ENCODE measurements at places on chromosomes 13 and 19.
A peak's percentile ranks its signal among the peaks of the same experiment; 100 is the strongest.

- DNase-seq, result no peak
Observed at GRCh38 chr13:40565282-40566148, 100.9 kb downstream of the FOXO1 start.

DNA sequence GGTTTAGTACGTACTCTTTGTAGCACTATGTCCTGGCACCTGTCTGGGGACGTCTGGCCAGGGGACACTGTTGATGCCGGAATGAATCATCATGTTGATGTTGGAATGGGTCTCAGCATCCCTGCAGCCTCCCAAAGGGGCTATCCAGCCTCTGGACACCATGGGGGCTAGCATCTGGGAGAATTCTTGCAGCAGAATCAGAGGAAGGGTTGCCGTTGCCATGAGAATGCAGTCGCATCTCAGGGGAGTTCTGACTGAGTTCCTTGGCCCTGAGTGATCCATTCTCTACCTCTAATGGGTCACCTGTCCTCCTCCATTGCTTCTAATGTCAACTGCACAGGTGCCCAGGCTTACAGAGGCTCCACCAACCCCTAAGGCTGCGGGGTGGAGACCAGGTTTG is 129.1 kb downstream of the UQCRFS1 start:
- no peak for DNase-seq

GRCh38 chr19:17510220-17510993 is 1.0 kb upstream of the PGLS start:
- DNase-seq, result no peak

GRCh38 chr13:51137250-51137649 is 26.2 kb upstream of the C13orf42 start:
- DNase-seq, result no peak

GRCh38 chr13:99905224-99905623 is 66.3 kb downstream of the ZIC5 start:
- DNase-seq, result no peak

GRCh38 chr13:97352815-97353214 is 81.2 kb upstream of the RAP2A start:
- no peak for DNase-seq

GRCh38 chr19:55619286-55619685 is 5.1 kb downstream of the ZNF784 start:
- DNase-seq, result no peak

- DNase-seq, result no peak
Observed at GRCh38 chr19:48959341-48960239, 4.9 kb downstream of the BAX start.

DNA sequence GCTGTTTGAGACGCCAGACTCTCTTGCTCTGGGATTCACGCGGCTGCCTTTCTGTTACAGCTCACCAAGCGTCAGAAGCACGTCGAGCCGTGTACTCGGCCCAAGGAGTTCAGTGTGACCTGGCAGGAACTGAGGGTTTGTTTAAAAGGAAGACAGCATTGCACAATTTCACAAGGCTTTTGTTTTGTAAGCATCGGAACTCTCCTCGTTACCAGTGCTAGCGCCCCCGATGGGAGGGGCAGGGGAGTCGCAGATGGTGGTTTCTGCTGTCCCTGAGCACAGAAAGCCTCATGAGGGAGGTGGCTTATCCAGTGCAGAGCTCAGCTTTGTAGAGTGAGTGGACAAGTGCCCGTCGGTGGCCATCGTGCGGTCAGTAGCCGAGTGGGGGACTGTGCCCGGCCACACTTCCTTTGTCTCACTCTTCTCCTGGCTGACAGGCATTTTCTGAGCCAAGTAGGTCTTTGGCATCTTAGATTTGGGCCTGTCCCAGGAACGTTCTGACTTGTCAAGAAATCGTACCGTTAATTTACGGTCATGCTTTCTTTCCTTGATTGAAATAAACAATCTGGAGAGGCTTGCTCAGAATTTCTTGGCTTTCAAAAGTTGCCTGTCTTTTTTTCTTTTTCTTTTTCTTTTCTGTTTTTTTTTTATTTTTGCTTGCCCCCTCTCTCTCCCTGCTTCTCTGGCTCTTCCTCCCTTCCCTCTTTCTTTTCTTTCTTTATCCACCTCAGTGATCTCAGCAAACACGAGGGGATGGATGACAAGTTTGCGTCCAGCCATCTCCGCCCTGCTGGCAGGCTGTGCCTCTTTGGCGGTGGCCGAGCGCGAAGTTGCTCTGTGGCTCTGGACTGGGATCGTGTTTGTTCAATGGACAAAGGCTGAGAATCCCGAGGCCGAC is 7.7 kb downstream of the KDM4B start:
- DNase-seq, result peak; percentile 45

DNA sequence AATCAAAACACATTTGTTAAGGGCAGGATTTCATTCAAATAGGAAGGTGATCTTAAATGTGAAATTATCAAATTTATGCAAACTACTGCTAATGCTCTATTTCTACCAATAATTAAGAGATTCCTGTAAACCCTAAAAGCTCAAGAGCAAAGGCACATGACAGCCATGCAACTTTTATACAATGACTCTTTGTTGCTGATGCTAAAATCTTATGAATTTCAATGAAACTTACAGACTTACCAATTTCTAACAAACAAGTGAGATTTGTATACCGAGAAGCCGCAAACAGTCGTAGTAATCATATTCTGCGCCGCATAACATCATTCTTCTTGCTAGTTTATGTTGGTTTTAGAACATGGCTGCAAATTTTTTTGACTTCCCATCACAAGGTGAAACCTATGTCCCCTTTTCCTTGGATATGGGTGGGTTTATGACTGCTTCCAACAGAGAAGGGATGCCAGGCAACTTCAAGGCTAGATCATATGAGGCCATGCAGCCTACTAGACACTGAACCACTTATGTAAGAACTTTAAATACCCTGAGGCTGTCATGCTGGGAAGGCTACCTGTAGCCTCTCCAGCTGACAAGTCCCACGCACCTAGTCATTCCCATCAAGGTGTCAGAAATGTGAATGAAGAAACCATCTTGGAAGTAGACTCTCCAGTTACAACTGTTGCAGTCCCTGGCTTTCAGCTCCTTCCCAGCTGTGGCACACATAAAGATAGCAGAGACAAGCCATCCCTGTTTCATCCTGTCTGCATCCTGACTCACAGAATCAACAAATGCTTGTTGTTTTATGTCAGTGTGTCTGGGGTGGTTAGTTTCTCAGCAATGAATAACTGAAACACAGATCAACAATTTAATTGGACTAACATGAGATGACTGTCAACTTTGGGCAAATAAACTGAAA is 42.0 kb downstream of the LNX2 start:
- no peak for DNase-seq

GRCh38 chr13:98536729-98537128 is 40.2 kb downstream of the STK24 start:
- no peak for DNase-seq
